ENCODE measurements at places on chromosomes 7 and 10.

- no peak for DNase-seq
Measured at GRCh38 chr10:102994531-102995295, 76.6 kb downstream of the CNNM2 start.

GRCh38 chr10:4765428-4765827 lies 60.6 kb upstream of the AKR1E2 start:
- peak; percentile 67 for DNase-seq

GRCh38 chr7:106952001-106952657 lies 87.0 kb downstream of the PIK3CG start:
- no peak for DNase-seq

DNA sequence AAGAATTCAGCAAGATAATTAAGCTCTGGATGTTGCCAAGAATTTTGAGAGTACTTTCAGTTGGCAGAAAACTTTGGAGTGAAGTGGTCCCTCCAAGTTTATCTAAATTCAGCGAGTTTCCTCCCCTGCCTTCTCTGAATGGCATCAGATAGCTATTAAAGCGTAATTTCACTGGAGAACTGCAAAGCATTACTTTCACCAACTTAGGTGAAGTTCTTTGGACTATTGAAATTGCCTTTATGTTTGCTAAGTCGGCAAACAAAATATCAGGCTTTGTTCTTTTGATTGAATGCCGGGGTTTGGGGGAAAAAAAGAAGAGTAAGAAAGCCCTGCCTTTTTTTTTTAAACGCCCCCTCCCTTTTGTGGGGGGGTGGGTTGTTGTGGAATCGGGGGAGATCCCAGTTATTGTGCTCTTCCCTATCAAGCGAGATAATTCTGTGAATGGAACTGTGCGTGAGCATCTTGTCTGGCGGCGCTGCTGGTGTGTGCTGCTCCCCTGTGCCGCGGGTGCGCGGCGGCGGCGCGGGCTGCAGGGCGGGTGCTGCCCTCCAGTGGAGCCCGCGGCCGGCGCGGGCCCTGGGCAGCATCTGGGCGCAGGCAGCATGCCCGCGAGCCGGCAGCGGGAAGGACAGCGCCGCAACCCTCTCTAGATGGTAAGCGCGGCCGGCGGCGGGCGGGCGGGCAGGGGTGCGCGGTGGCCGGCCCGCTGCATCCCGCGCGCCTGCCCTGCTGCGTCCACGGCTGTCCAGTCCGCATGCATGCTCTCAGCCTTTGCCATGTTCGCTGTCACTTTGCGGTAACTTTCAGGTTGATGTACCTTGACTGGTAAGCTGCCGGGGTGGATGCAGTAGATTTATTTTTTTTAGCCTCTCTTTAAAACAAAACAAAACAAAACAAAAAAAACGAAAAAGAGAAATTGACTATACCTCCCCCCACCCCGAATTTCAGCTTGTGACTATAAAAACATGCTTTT lies 176.5 kb downstream of the TCF7L2 start:
- DNase-seq = peak; percentile 66

- no peak for DNase-seq
Measured at GRCh38 chr7:146150153-146150552, 33.6 kb downstream of the CNTNAP2 start.

GRCh38 chr7:66047426-66047825 lies 28.2 kb upstream of the ASL start:
- peak; percentile 94 for DNase-seq

- DNase-seq = no peak
Measured at GRCh38 chr7:87139514-87139913, 12.7 kb upstream of the DMTF1 start.

GRCh38 chr7:38142736-38143135 lies 35.3 kb upstream of the STARD3NL start:
- DNase-seq = no peak

GRCh38 chr10:1368842-1369171 lies 312.6 kb downstream of the WDR37 start:
- no peak for DNase-seq

GRCh38 chr7:145884716-145885514 lies 231.7 kb upstream of the CNTNAP2 start:
- DNase-seq = no peak

- no peak for DNase-seq
Measured at GRCh38 chr10:113301342-113301984, 251.4 kb upstream of the HABP2 start.

DNA sequence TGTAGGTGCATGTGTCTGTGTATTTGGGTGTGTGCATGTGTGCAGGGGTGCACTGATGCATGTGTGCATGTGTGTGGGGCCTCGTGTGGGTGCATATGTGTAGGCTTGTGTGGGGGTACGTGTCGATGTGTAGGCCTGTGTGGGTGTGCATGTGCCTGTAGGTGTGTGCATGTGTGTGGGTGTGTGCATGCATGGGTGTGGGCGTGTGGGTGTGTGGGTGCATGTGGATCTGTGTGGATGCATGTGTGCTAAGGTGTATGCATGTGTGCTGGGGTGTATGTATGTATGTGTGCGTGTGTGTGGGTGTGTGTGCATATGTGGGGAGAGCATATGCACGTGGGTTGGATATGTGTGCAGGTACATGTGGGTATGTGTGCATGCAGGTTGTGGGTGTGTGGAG lies 73.2 kb downstream of the NKX6-2 start:
- no peak for DNase-seq

GRCh38 chr10:91616137-91616536 lies 16.7 kb downstream of the PPP1R3C start:
- DNase-seq = peak; percentile 62

DNA sequence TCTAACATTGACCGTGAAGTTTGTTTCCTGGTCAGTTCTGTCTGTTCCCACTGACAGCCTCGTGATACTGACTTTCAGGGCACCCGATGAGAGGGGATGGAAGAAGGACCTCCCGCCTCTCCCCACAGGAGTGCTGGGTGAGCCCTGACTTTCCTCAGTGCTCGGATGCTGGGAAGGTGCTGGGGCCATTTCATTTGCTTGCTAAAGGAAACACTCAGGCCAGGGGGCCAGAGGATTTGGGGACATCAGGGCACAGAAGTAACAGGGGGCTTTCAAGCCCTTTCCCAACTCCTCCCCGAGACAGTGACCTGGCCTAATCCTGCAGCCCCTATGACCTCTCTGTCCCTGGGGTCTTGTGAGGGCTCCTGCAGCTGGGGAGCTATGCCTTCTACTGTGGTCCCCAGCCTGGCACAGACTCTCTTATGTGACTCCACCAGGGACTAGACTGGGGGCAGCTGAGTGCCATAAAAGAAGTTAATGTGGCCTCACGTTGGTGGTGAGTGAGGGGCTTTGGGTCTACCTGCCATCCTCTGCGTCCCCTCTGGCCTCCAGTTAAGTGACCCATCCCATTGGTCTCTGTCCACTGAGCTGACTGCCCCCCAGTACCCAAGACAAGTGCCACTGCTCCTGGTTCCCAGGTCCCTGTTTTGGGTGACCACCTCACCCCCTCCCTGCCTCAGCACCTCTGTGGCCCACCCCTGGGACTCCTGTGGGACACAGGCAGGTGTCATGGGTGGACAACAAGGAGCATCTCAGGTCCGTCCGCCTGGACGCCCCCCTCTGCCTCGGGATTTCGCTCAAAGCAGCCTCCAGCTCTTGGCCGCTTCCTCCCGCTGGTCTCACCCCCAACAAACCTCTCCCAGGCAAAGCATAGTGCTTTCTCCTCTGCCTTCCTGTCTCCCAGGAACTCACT lies 33.4 kb upstream of the HSPA12A start:
- DNase-seq = no peak

DNA sequence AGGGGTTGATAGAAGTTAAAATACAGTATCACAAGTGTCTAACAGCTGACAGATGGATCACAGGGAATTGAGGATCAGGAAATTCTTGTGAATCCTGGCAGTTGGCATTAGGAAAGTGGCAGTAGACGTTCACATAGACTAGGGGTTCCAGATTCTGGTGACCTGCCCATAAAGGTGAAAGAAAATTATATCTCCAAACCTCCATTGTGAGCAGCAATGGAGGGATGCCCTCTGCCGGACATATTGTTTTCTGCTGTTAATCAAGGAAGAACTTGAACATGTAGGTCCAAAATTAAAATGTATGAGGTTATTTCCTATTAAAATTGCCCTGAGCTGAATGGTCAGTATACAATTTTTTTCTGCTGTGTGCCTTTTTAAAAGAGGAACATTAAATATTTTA lies 5.1 kb downstream of the NME8 start:
- no peak for DNase-seq

DNA sequence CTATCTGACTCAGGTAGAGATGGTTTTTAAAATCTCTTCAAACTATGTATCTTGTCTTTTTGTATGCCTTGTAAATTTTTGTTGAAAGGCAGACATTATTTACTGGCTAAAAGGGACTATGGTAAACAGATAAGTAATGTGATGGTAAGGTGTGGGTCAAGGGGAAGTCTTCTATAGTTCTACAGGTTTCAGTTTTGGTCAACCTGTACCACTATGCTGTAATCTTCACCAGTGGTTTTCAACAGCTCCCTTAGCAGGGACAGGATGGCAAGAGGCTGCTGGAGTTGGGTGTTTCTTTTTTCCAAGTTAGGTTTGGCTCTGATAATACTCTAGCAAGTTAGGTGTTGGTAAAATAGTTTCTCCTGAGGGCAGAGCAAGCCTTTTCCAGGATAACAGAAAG lies 32.7 kb upstream of the FZD8 start:
- no peak for DNase-seq

DNA sequence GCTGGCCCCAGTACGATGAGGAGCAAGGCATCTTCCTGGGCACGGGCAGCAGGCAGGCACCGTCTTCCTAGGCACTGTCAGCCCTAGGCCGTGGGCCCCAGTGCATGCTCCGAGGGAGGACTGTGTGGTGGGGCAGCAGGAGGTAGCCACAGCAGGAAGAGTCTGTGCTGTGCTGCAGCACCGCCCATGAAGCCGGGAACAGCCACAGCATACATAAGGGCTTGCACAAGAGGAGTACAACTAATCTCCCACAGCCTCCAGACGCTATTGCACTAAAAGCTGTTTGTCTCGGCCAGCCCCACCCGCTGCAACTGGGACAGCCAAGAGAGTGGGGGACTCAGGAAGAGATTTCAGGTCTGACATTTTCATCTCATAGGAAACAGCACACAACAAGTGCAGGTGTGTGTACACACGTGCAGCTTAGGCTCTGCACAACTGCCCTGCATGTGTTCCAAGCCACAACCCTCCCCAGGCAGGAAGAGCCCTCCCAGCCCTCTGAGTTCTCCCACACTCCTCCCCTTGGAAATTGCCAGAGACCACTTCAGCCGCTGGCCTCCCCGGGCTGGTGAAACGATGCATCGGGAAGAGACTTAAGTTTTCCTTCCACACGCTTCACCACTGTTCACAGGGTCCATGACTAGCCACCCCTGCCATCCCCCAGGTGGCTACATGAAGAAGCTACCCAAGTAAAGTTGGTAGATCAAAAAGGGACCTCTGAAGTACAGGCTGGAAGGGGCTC lies 88.1 kb upstream of the DDC start:
- DNase-seq = peak; percentile 67

DNA sequence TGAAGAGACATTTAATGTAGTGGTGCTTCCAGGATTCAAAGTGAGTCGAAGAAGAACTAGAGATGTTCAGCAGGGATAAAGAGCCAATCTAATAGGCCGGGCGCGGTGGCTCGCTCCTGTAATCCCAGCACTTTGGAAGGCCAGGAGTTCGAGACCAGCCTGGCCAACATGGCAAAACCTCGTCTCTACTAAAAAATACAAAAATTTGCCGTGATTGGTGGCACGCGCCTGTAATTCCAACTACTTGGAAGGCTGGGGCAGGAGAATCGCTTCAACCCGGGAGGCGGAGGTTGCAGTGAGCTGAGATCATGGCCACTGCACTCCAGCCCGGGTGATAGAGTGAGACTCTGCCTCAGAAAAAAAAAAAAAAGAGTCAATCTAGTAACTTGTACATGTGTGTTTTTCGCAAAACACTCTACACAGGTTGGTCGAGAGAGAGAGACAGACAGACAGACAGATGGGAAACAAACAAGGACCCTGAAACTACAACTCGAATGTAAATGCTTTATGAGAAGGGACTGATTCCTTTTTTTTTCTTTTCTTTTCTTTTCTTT lies 775 bp downstream of the ABCB8 start:
- no peak for DNase-seq

DNA sequence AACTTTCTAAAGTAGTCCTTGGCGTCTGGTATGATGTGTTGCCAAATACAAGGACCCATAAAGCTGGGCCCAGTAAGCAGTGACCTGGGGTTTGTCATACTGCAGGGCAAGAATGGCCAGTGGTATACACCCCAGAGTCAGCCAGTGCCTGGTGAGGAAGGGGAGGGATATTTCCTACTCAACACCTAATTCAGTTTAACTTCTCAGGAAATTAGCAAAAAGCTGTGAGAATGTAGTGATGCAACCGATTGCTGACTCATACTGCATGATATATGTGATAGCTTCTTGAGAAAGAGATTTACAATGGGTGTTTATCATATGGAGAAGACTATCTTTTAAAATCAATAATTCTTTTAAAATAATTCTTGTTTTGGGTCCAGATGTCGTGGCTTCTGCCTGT lies 889.3 kb upstream of the CELF2 start:
- no peak for DNase-seq

- DNase-seq = no peak
Measured at GRCh38 chr7:143405173-143406001, 3.3 kb downstream of the EPHA1 start.

DNA sequence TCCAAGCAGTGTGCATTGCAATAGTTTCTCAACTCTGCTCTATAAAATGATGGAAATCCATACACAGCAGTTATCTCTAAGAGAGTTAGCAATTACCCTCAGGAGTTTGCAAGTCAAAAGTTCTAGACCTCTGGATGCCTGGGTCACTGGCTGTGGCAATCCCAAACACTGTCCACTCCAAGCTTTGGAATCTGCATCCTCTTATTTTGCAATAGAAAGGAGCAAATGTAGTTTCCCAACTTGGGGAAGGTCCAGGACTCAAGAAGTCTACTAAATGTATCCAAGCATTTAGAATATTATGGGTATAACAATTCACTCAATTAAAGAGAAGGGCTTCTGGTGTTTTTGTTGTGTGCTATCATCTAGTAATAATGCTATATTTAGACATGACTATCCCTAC lies 131.3 kb upstream of the NRP1 start:
- DNase-seq = no peak

- peak; percentile 88 for DNase-seq
Measured at GRCh38 chr7:37916673-37917660, at the start of gene SFRP4. SFRP4 (minus strand) TSS chr7:37916817; CDS start chr7:37916537, 280 bp downstream.

- DNase-seq = no peak
Measured at GRCh38 chr10:45514291-45515270, 140.6 kb downstream of the ALOX5 start.

DNA sequence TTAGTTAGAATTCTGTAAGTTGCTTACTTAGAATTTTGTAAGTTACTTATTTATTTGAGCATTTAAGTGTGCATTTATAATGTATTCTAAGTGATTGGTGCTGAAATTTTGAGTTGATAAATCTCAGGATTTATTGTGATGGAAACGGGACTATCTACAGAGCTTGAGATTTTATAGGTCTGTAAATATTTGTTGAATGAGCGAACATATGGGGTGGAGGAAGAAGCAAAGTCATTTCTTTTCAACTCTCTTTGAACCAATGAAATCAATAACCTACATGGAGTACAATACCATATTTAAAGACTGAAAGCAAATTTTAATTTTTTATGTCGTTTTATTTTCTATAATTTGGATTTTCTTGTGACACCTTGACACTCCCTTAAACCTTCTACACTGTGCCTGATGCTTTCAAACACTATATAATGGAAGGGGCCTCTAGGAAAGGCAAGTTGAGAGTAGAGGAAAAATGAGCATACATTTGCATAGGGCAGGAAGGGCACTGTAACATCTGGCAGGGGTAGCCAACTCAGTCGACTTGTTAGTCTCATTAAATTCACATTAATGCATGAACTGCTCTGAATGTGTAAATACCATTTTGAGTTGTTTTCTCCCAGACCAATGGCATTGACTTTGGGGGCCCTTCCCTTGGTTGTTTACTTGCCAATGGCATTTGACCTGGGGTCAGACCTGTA lies 204.2 kb downstream of the DYNC1I1 start:
- no peak for DNase-seq

Measured in astrocyte of the spinal cord (primary cell).